ENCODE measurements at places on chromosomes 7 and 10. TPM values are rescaled to one million over a fixed set of nuclear protein-coding genes. Genes with fewer than 3 reads are reported as not detected.

CNNM1 gene
- total RNA-seq: 0.16 TPM

TRIP6 gene
- 6.1 TPM for total RNA-seq

TRIM50 gene
- total RNA-seq: not detected

MSMB gene
- not detected for total RNA-seq

DRGX gene
- total RNA-seq: not detected

PRKCQ gene
- total RNA-seq: 43.4 TPM
